Activated naive CD4-positive, alpha-beta T cell treated with anti-CD3 and anti-CD28 coated beads for 36 hours (primary cell): ENCODE measurements at places on chromosomes 1 and 21. TPM values are rescaled to one million over a fixed set of nuclear protein-coding genes. Genes with fewer than 3 reads are reported as not detected.

- no peak for DNase-seq
- peaks cover 9% of the 10 kb centered on the region for H3K27me3 ChIP-seq
- no peak overlapping the region for H3K4me3 ChIP-seq
- no peaks in the 10 kb centered on the region for H3K36me3 ChIP-seq
- H3K27ac ChIP-seq: no peak overlapping the region
Measured at GRCh38 chr21:26614251-26614650, 41.2 kb upstream of the CYYR1 start.

The SPRR5 gene
- not detected for total RNA-seq

The NPHS2 gene
- not detected for total RNA-seq

The PPCS gene
- 47.4 TPM for total RNA-seq
